ENCODE measurements at places on chromosomes 4 and X.
A peak's percentile ranks its signal among the peaks of the same experiment; 100 is the strongest.

- no peak for DNase-seq
These were observed 64.5 kb downstream of the GPRIN3 start for GRCh38 chr4:89242864-89243732.

- DNase-seq: no peak
These were observed 154.7 kb downstream of the BEND2 start for GRCh38 chrX:18065956-18066355.

GRCh38 chrX:112698946-112699345 lies 19.2 kb upstream of the LHFPL1 start:
- no peak for DNase-seq

GRCh38 chr4:84495118-84495793 lies 3.8 kb downstream of the NKX6-1 start:
- DNase-seq: no peak

GRCh38 chrX:139692908-139693307 lies 15.1 kb downstream of the MCF2 start:
- no peak for DNase-seq

DNA sequence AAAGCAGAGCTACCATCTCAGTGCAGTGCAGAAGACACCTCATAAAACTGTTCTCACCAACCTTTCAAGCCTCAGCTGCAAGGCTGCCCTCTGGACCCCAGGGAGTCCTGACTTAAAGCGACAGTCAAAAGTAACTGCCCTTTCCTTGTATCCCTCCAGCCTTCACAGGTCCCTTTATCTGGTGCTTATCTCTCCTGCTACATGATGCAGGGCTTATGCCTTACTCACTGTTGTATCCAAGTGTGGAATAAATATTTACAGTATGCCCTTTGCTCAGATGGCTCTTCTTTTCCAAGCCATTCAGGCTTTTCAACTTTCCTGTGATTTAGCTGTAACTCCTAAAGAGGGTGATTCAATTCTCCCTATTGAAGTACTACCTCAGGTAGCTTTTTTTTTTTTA lies 92.6 kb downstream of the KDR start:
- no peak for DNase-seq

- DNase-seq: no peak
These were observed at the start of gene LIMCH1 for GRCh38 chr4:41538017-41538733. TSS of gene LIMCH1 (plus strand) at chr4:41538157. CDS start at chr4:41605996, 67,839 bp downstream.

- peak; percentile 92 for DNase-seq
These were observed at the start of gene MSX1 for GRCh38 chr4:4859325-4859798. TSS of gene MSX1 (plus strand) at chr4:4859665. CDS start at chr4:4859900, 235 bp downstream.

DNA sequence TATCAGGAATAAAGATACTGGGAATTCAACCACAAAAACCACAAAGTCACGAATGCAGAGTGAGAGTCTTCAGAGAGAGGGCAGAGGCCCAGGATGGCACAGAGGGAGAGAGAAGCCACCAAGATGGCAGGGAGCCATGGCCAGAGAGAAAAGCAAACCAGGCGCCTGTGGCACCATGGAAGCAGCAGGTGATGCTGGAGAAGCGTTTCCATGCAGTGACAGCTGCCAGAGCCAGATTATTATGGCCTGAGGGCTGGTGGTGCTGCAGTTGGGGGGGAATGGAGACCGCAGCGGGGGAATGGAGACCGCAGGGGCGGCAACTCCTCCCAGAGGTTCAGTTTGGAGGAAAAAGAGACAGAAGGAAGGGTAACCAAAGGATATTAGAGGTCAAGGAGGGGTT lies 5.8 kb downstream of the TAFAZZIN start:
- DNase-seq: no peak

- DNase-seq: no peak
These were observed 14.0 kb upstream of the XPNPEP2 start for GRCh38 chrX:129724754-129725153.

DNA sequence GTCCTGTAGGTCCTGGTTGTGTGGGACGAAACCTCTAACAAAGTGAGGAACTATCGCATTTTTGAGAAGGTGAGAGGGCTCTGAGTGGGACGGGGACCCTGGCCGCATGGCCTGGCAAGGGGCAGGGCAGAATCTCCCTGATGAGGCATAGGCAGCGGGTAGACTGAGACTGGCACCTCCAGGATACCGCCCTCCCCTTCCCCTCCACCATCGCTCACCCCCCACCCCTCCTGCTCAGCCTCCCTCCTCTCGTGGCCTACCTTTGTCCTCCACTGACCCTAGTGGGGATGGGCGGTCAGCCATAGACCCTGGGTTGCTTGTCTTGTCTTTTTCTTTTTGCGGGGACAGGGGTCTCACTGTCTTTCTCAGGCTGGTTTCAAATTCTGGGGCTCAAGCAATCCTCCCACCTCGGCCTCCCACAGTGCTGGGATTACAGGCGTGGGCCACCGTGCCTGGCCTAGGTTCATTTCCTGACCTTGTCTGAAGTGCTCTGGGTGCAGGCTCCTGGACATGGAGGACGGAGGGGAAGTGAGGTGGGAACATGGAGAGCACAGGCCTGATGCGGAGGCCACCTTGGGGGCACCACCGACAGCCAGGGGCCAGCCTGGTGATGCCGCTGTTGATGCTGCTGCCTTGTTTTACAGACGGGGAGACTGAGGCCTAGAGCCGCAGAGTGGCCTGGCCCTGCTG lies 10.5 kb upstream of the ADD1 start:
- DNase-seq: peak; percentile 64

DNA sequence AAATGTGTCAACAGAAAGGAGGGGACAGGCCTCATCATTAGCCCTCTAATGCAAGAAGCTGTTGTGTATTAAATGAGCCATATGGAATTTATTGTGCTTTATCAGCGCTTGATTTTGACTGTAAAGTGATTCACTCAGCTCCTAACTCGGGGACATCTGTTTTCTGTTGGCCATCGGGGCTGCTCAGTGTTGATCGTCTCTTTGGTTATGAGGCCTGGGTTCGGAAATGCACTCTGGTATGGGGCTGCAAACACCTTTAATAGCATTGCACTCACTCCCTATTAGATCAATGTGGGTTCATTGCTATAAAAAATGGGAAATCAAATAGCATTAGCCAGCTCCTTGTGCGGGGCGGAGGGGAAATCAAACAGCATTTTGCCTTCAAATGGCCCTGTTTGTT lies 6.4 kb downstream of the ARX start:
- no peak for DNase-seq

DNA sequence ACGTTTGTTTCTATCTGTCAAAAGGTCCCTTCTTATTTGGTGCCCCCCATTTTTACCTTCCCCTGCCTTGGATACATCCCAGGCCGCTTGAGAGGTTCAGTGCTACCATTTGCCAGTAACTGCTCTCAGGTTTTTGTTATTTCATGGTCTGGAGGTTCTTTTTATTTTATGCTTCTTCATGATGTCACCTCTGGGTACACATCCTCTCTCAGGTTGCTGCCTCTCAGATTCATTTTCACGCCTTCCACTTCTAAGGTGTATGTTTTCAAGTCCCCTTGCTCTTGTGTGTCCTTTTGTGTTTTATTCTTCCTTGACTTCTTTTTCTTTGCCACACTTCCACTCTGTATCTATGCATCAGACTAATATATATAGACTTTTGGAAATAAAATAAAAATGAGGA lies 640.1 kb upstream of the AADAT start:
- no peak for DNase-seq

GRCh38 chr4:126182786-126183185 lies 868.0 kb downstream of the FAT4 start:
- DNase-seq: no peak

DNA sequence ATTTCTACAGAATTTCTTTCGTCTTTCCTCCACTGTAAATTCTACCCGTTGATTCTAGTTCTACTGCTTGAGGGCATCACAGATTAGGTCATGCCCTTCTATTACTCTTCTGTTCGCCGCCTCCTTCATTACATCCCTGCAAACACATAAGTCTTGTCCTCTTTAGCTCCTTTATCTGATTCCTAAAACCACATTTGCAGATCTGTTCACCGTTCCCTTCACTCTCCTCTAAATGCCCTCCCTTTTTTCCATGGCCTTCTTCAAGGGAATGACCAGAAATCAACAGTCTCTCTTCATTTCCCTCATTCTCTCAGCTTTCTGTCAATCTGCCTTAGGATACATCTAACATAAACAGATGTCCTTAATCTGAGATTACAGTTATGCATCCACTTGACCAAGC lies 43.1 kb downstream of the BTC start:
- no peak for DNase-seq

GRCh38 chrX:112521676-112522075 lies 158.1 kb downstream of the LHFPL1 start:
- no peak for DNase-seq

- no peak for DNase-seq
These were observed 95.7 kb upstream of the IQCM start for GRCh38 chr4:149911354-149911753.

GRCh38 chrX:16601885-16602284 lies 48.1 kb upstream of the S100G start:
- no peak for DNase-seq

DNA sequence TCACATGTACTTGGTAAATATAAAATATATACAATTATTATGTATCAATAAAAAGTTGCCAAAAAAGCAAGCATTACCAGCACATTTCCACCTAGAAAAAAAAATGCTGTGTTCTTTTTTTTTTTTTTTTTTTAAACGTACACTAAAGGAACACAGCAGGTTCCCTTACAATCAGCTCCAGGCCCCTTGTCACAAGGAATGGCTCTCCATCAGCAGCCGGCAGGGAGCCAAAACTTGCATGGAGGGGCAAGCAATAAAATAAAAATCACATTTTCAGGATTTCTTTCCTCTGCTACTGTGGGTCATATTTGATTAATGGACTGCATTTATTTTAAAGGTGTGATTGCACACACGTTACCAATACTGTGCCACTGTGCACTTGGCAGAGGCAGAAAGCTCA lies 460.3 kb downstream of the GPAT3 start:
- no peak for DNase-seq

DNA sequence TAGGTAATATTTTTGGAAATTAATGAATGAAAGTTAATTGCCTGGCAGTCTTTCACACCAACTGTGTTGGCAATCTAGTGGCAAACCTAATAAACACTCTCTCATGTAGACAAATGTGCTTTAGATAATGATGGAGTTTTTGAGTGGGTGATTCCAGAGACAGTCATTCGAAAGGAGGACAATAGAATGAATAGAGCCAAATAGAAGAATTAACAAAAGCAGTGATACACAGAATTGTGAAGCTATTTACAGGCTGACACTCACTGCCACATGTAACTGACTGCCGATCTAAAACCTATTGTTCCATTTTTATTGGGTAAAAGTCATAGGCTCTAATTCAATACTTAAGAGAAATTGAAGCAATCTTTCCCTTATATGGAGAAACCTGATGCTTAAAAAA lies 338.5 kb downstream of the PCDH7 start:
- no peak for DNase-seq

DNA sequence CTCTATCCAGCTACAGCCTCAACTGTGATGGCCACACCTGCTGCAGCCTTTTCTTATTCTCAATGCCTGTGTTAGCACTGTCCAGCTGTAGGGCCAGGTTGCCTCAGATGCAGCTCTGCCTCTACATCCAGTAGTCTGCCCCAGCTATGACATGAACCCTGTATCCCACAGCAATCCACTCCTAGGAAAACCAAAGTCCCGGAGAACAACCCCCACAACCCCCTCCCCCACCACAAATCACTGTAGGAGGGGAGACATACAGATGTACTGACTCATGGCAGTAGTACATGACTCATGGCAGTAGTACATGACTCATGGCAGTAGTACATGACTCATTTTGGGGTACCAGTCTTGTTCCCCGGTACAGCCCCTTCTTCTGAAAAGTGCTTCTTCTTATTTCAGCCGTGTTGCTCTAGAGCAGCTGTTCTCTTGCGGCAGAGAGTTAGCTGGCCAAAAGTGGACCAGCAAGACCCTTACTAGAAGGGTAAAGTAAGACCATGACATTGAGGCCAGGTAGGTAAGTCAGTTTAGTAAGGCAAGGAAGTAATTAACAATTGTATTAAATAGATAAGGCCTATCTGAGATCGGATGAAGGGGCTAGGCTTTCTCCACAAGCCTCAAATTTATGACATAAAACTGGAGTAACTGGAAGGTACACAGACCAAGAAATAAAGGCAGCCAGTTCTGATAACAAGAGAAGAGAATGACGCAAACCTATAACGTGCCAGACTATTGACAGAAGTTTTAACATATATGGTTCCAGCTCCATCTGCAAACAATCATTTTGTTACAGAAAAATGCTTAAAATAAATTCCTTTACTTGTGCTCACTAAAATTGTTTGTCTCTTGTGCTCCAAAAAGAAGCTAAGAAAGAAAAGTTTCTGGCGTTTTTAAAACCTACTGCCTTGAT lies 221.4 kb downstream of the TACR3 start:
- DNase-seq: no peak

- DNase-seq: no peak
These were observed 1417.3 kb downstream of the STIM2 start for GRCh38 chr4:28277931-28278330.

- DNase-seq: no peak
These were observed 425.0 kb downstream of the FAT4 start for GRCh38 chr4:125739760-125740159.

DNA sequence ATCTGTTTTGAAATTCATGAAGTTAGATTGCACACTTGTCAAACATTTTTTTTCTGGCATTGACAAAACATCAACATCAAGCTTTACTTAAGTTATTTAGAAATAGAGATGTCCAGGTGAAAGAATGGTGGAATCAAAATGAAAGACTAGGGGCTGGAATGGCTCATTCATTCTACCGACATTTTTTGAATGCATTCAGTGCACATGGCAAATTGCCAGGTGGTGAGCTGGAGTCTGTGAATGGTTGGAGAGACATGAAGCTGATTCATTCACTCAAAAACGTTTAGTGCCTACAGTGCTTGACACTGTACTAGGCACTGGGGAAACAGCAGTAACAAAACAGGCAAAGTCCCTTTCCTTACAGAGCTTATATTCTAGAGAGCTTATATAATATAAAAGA lies 292.4 kb downstream of the PPP1R2C start:
- DNase-seq: no peak

GRCh38 chr4:25984796-25985195 lies 70.8 kb downstream of the SMIM20 start:
- DNase-seq: peak; percentile 60

GRCh38 chr4:2728806-2729532 lies 27.2 kb downstream of the TNIP2 start:
- no peak for DNase-seq

DNA sequence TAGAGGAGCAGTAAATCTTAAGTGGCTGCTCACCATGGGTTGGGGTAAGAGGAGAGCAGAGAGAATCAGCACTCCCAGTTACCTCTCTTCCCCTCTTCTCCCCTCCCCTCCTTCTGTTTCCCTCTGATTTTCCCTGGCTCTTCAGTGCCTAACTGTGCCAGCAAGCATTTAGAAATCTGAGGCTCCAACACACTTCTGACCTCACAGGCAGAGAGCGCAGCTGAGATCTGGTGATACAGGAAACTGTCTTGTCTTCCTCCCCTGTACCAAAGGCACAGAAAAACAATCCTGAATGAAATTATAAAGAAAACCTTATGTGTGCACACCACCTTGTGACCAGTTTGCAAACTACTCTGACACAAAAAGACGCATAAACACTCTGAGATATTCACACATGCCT lies 82.4 kb upstream of the SMIM10 start:
- DNase-seq: no peak

DNA sequence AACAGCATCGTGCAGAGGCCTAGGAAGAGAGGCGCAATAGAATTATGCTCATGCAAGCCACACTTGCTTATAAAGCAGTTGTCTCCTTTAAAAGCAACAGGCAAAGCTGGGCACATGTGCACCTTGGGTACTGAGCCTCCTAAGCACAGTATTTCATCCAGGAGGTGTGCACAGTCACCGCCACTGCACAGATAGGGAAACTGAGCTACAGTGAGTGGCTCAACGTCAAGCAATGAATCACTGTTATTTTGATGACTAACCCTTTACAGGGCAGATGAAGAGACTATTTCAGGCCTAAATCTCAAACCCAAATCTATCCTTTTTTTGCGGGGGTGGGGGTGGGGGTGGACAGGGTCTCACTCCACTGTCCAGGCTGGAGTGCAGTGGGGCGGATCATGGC lies 42.3 kb downstream of the BCOR start:
- no peak for DNase-seq
